ENCODE measurements at places on chromosomes 12 and 14.
A peak's percentile ranks its signal among the peaks of the same experiment; 100 is the strongest.

DNA sequence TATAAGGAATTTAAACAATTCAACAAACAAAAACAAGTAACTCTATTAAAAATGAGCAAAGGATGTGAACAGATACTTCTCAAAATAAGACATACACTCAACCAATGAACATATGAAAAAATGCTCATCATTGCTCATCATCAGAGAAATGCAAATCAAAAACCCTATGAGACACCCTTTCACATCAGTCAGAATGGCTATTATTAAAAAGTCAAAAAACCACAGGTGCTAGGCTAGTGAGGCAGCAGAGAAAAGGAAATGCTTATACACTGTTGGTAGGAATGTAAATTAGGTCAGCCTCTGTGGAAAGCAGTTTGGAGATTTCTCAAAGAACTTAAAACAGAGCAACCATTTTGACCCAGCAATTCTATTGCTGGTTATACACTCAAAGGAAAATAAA is 52.0 kb downstream of the NAV3 start:
- DNase-seq, result no peak

DNA sequence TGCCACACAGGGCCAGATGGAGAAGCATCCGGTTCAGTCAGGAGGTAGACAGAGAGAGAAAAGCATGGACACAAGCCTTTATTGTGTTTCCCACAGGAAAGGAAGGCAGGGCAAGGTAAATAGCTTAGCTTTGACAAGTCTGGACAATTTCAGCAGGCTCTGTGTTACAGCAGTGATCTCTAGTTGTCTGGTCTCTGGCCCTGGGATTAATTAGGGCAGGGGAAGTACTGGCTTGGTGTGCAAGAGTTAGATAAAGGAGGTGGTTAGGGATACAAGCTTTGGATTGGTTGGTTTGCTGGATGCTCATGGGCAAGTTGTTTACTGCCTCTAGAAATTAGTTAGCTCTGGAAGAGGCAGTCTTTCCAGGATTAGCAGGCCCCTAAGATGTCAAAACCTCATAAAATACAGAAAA is 15.1 kb upstream of the NGDN start:
- DNase-seq, result no peak

GRCh38 chr12:11577658-11578260 is 71.7 kb upstream of the ETV6 start:
- no peak for DNase-seq

GRCh38 chr12:68866950-68867349 is 59.0 kb downstream of the MDM2 start:
- no peak for DNase-seq

GRCh38 chr12:105978686-105979085 is 160.1 kb downstream of the NUAK1 start:
- DNase-seq, result no peak

GRCh38 chr14:44798386-44799242 is 163.1 kb downstream of the KLHL28 start:
- no peak for DNase-seq

DNA sequence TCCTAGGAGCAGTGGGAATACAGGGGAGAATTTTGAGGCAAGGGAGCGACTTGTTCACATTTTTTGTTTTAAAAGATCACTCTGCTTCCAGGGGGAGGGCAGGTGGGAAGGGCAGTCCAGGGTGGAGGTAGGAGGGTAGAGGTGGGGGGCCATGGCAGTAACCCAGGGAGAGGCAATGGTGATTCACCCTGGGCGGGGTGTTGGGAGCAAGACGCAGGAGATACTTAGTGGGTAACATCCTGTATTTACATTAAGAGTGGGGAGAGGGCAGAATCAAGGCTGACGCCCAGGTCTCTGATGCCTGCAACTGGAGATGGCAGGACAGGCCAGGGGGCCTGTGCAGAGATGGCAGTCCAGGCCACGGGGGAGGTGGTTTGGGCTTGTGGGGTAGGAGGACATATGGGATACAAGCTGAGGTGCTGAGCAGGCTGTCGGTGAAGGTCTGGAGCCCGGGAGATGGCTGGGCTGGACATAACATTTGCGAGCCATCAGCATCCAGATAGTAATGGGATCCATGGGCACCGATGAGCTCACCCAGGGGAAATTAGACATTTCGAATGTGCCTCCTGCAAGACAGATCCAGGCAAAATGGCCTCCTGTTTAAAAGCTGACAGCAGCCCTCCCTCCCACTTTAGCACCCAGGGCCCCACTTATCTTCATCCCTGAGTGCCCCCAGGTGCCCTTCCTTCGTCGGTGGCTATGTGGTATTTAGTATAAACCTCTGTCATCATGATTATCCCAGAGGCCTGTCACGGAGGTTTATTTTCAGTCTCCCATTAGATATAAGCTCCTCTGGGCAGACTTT is 9.3 kb downstream of the EML1 start:
- DNase-seq, result no peak

GRCh38 chr12:118337194-118337838 is 35.4 kb downstream of the TAOK3 start:
- no peak for DNase-seq

GRCh38 chr12:87038098-87038497 is 781.9 kb upstream of the MGAT4C start:
- DNase-seq, result no peak

DNA sequence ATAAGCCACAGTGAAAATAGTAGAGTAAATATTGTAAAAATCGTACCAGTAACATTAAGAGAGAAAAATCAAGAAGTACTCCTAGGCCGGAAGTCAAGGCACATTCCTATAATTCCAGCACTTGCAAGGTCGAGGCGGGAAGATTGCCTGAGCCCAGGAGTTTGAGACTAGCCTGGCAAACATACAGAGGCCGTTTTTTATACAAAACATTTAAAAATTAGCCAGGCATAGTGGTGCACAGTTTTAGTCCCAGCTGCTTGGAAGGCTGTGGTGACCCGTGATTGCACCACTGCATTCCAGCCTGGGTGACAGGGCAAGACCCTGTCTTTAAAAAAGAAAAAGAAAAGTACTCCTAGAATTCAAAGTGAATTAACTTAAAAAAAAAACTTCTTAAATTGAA is 341.8 kb downstream of the C12orf50 start:
- DNase-seq, result no peak

DNA sequence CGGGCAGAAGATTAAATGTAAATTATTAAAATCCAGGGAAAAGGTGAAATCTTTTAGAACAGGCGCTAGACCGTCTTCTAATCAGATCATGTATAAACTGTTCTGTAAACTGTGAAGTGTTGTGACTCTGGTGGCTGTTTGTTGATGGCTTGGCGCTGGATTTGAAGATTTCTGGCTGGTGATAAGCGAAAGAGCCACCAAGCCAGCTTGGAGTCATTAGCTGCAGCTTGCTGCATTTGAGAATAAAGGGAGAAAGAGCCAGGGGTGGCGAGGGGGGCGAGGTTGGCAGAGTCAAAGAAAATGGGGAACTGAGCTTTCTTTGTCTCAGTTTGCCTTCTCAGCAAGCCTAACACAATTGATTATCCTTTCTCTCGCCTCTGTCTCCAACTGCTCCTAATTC is 8.0 kb downstream of the SYNDIG1L start:
- no peak for DNase-seq

DNA sequence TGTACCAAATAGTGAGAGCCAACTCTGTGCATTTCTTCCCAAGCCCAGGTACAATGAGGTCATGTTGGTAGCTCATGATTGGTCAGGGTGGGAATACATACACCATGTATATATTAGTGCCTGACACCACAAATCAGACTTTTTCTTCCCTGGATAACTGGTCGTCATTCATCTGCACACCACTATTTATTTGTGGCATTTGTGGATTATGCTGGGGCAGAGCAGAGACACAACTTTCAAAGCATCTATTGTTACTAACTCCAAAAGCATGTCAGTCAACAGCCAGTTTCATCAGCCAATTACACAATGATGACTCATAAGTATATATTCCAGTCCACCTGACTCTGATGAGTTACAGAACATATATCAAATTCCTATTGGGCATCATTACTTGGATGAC is 181.7 kb downstream of the ADAMTS20 start:
- no peak for DNase-seq

- DNase-seq, result no peak
These were observed 32.2 kb downstream of the CYP46A1 start for GRCh38 chr14:99716091-99716849.

GRCh38 chr12:31772685-31773222 is 43.9 kb upstream of the AMN1 start:
- no peak for DNase-seq

GRCh38 chr14:95445676-95446075 is 70.8 kb downstream of the SYNE3 start:
- no peak for DNase-seq

DNA sequence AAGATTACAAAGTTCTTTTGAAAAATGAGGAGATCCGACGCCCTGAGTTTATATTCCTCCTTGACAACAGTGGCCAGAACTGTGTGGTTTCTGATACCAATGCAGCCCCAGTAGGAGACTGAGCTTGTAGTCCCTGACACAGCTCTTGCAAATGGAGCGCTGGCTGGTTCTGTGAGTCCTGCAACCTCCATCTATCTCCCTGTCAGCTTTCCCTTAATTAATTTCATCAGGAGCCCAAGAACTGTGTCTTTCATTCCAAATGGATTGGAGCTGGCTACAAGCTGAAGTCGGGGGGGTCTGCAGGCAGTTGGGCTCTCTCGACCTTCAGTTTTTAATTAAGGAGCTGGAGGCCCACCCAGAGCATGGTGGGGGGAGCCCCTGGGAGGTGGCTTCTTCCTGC is 160.6 kb downstream of the ADGRD1 start:
- DNase-seq, result no peak

DNA sequence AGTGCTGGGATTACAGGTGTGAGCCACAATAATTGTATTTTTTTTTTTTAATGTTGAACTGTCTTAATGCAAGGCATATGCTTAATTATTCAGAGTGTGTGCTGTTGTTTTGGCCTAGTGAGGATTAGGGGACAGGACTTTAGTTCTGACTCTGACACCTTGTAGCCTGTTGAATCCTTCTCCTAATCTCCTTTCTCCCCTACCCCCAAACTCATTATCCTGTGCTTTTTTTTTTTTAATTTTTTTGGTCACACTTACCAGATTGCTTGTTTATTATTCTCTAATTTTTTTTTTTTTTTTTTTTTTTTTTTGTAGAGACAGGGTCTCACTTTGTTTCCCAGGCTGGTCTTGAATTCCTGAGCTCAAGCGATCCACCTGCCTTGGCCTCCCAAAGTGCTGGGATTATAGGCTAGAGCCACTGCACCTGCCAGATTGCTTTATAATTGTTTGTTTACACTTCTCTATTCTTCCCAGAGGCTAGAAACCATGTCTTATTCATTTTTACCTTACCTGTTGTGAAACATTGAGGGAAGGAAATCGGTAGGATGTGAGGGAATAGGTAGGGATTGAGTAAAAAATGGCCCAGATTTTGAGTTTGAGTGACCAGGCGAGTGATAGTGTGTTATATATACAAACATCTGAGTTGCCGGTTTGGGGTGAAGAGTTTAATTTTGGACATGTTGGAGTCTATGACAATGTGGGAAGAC is 32.2 kb downstream of the DIP2B start:
- no peak for DNase-seq

DNA sequence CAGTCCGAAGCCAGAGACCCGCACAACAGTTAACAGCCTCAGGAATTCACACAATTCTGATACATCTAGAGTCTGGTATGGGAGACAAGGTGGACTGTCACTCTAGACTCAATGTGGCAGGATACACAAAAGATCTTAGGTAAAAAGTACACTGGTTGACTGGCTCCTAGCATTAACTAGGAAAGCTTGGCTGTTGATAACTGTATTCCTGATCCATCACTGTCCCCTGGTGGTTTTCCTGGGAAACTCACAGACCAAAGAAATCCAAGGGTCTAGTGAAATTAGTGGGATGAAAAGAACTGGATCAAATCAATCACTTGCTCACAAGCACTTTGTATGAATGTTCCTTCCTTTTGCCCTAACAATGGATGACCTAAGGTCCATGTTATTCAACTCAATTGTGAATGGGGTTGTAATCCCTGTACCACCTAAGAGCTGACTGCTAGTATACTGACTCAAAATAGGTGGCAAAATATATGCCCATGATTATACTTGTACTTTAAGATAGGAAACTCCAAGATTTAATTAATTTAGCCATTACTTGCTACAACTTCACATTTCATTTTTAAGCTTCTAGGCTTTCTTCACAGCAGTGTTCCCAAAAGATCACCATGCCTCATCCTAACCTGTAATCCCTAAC is 14.0 kb downstream of the NPC2 start:
- DNase-seq, result no peak

DNA sequence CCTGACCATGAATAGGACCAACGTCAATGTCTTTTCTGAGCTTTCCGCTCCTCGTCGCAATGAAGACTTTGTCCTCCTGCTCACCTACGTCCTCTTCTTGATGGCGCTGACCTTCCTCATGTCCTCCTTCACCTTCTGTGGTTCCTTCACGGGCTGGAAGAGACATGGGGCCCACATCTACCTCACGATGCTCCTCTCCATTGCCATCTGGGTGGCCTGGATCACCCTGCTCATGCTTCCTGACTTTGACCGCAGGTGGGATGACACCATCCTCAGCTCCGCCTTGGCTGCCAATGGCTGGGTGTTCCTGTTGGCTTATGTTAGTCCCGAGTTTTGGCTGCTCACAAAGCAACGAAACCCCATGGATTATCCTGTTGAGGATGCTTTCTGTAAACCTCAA is 17.3 kb downstream of the GPRC5A start:
- no peak for DNase-seq

- peak; percentile 22 for DNase-seq
These were observed 11.5 kb upstream of the KRT80 start for GRCh38 chr12:52203079-52203921.
